ENCODE measurements at places on chromosomes 1 and 21. TPM values are rescaled to one million over a fixed set of nuclear protein-coding genes. Genes with fewer than 3 reads are reported as not detected.

DNA sequence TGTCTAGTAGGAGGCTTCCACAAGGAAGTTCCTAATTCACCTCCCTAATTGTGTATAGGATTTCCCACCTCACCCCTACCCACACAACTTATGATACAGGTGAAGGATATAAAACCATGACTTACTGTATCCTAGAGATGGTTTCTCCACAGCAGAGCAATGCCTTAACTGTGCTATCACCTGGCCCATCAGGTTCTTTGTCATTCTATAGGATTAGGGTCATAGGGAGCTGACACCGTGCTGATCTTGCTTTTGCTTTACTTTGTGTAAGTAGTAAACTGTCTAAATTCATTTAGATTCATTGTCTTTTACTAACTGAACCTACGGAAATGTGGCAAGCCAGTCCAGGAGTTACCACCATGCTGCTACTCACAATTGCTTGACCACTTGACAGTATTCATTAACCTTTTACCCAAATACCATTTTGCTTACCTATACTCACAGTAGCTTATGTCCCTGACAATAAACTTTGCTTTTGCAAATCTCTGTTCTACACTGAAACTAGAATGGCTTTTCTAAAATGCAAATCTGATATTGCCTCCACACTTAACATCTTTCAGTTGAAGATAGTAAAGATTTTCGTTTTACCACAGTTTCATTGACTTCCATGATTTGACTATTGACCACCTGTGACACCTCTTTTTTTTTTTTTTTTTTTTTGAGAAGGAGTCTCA, 147.6 kb downstream of the IFI44 start:
- H3K4me3 ChIP-seq, result no peak overlapping the region
- no peaks in the 10 kb centered on the region for H3K27me3 ChIP-seq
- no peak for DNase-seq

DNA sequence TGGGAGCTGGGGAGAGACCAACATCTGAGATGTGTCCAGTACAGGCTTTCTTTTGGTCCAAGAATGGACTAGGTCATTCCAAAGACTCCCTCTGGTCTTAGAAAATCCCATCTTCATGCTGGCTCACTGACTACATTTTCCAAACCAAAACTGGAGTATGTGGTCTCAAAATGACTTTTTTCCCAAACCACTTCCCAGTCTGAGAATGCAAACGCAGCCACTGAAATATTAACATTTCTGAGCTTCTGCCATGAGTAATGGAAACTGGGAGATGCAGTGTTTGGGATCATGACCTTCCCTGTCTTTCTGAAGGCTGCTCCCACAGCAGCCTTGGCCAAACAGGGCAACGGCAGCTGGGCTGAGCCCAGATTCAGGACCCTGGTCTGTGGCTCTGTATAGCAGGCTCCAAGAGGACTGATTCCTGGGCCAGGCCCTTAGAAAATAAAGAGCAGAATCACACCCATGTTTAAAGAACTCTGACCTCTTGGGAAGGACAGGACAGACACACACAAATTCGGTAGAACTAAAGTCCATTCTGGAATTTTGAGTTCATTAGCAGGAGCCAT, 62.1 kb upstream of the CNTN2 start:
- H3K27me3 ChIP-seq, result peaks cover 33% of the 10 kb centered on the region
- no peak overlapping the region for H3K4me3 ChIP-seq
- peak overlapping the region; percentile 37 for H3K27ac ChIP-seq
- H3K4me1 ChIP-seq, result no peaks in the 10 kb centered on the region
- no peak for DNase-seq

- DNase-seq, result no peak
- H3K4me3 ChIP-seq, result peak overlapping the region; percentile 86
- peaks cover 78% of the 10 kb centered on the region for H3K27me3 ChIP-seq
- peaks cover 32% of the 10 kb centered on the region for H3K4me1 ChIP-seq
- no peak overlapping the region for H3K27ac ChIP-seq
These were observed 926 bp downstream of the POU3F1 start for GRCh38 chr1:38045401-38046332.

BMP8B gene
- 0.33 TPM for total RNA-seq

KCNE1 gene
- 4.8 TPM for total RNA-seq

GRCh38 chr1:109669246-109669948, 1.5 kb downstream of the GSTM2 start:
- H3K4me3 ChIP-seq, result no peak overlapping the region
- H3K36me3 ChIP-seq, result peaks cover 15% of the 10 kb centered on the region
- peaks cover 21% of the 10 kb centered on the region for H3K4me1 ChIP-seq
- H3K27ac ChIP-seq, result no peak overlapping the region
- no peaks in the 10 kb centered on the region for H3K27me3 ChIP-seq

GRCh38 chr1:230172016-230172537, 105.0 kb downstream of the GALNT2 start:
- DNase-seq, result no peak
- H3K4me1 ChIP-seq, result peaks cover 36% of the 10 kb centered on the region
- H3K36me3 ChIP-seq, result no peaks in the 10 kb centered on the region
- no peaks in the 10 kb centered on the region for H3K27me3 ChIP-seq

DNA sequence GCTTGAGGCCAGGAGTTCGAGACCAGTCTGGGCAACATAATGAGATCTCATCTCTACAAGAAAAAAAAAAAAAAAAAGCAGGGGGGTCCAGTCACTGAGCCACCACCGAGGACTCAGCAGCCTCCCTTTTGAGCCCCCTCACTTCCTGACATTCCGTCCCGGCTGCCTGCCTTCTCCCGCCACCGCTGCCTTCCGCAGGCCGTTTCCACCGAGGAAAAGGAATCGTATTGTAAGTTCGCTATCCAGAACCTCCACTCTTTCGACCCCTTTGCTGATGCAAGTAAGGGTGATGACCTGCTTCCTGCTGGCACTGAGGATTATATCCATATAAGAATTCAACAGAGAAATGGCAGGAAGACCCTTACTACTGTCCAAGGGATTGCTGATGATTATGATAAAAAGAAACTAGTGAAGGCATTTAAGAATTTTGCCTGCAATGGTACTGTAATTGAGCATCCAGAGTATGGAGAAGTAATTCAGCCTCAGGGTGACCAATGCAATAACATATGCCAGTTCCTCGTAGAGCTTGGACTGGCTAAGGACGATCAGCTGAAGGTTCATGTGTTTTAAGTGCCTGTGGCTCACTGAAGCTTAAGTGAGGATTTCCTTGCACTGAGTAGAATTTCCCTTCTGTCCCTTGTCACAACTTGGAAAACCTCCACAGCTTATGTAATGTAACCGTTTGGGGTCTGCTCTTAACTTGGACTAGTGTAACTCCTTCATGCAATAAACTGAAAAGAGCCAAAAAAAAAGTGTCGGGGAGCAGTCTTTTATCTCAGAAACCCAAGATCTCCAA, 55.6 kb downstream of the GLUL start:
- no peak overlapping the region for H3K4me3 ChIP-seq
- DNase-seq, result no peak
- H3K27ac ChIP-seq, result no peak overlapping the region
- peaks cover 20% of the 10 kb centered on the region for H3K4me1 ChIP-seq

GRCh38 chr1:229349463-229350385, 6.9 kb upstream of the CCSAP start:
- H3K4me1 ChIP-seq, result no peaks in the 10 kb centered on the region
- H3K4me3 ChIP-seq, result no peak overlapping the region
- no peak for DNase-seq

DNA sequence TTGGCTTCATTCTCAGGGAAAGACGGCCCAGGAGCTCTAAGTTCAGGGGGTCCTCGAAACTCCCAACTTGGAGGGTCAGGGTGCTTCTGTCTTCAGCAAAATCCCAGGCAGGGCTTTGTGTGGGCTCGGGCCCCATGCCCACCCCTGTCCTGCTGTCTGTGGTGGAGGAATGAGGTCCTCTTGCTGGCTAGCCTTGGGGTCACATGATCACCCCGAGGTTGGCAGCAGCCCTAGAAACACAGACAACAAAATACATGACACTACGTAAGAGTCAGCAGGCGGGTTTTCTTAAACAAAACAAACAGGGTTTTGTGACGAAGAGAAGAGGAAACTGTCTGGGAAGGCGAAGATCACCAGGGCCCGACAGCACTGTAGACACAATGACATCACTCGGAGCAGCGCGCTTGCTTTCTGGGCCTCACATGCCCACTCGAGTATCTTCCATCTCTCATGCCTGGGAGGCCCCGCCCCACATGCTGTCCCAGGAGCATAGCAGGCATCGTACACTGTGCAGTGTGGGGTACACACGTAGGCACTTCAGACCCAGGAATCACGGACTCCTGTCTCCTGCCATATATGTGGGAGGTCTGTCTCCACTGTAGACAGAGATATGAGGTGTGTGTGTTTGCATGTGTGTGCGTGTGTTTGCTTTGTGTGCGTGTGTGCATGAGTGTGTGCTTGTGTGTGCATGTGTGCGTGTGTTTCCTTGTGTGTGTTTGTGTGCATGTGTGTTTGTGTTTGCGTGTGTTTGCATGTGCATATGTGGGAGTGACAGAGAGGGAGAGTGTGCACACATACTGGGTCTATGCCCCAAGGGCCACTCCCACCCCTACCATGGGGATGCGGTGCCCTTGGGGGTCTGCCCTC, 94.7 kb downstream of the SIK1 start:
- no peaks in the 10 kb centered on the region for H3K27me3 ChIP-seq
- no peaks in the 10 kb centered on the region for H3K36me3 ChIP-seq
- no peak overlapping the region for H3K4me3 ChIP-seq
- H3K4me1 ChIP-seq, result peaks cover 26% of the 10 kb centered on the region
- H3K27ac ChIP-seq, result no peak overlapping the region
- DNase-seq, result no peak

- H3K27me3 ChIP-seq, result no peaks in the 10 kb centered on the region
- peaks cover 3% of the 10 kb centered on the region for H3K4me1 ChIP-seq
- H3K27ac ChIP-seq, result no peak overlapping the region
These were observed 6.3 kb upstream of the TENT5C start for GRCh38 chr1:117599286-117600221.

ST6GALNAC5 gene
- 0.41 TPM for total RNA-seq

FAM89A gene
- 6.5 TPM for total RNA-seq

DNA sequence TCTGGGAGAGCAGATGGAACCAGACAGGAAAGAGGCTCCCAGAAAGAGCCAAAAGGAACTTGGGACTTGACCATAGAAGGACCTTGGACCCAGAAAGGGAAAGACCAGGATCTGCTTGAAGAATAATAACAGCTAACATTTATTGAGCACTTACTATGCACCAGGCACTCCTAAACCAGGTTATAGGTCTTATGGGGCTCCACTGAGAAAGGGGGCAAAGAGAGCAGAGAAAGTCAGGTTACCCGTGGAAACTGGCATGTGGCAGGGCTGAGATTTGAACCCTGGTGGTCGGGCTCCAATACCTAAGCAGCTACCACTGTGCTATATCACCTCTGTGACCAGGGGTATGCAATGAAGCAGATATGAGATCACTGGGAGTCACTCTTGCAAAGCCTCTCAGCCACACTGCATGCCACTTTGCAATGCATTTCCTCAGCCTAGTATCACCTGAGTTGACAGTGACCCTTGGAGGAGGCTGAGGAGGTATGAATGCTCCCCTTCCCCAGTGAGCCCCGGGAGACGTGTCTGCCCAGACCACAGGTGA, 37.8 kb downstream of the HSPG2 start:
- no peak for DNase-seq
- H3K27ac ChIP-seq, result peak overlapping the region; percentile 90
- H3K27me3 ChIP-seq, result no peaks in the 10 kb centered on the region
- peaks cover 25% of the 10 kb centered on the region for H3K36me3 ChIP-seq

AXDND1 gene
- total RNA-seq, result not detected

DNA sequence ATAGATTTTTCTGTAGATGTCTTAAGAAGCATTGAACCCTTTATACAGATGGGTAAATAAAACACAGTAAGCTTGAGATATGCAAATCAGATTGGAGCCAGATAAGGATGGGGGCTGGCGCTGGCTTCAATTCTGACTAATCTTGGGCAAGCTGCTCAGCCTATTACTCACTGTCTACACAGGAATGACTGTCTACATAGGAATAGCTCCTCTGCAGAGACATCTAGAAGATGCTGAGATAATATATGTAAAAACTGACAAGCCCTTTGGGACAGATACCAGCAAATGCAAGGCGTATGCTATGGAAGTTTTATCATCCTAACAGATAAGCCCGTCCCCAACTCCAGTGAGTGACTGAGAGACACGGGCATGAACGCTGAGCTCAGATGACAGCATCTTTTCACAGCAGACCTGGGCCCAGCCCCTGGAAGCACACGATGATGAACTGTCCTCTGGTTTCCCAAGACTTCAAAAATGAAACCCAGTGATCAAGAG, 1.7 kb downstream of the CLDN14 start:
- no peak overlapping the region for H3K27ac ChIP-seq
- H3K27me3 ChIP-seq, result no peaks in the 10 kb centered on the region
- H3K36me3 ChIP-seq, result no peaks in the 10 kb centered on the region
- H3K4me3 ChIP-seq, result no peak overlapping the region

- H3K4me1 ChIP-seq, result peaks cover 52% of the 10 kb centered on the region
- peak within 1 kb of the TSS; percentile 93 for H3K27ac ChIP-seq
- H3K36me3 ChIP-seq, result no peaks in the 10 kb centered on the region
- H3K27me3 ChIP-seq, result peaks cover 24% of the 10 kb centered on the region
- peak within 1 kb of the TSS; percentile 90 for H3K4me3 ChIP-seq
These were observed at the start of gene MARK1 for GRCh38 chr1:220527908-220528678. MARK1 (plus strand) TSS chr1:220528136; CDS start chr1:220528823, 687 bp downstream.

DNA sequence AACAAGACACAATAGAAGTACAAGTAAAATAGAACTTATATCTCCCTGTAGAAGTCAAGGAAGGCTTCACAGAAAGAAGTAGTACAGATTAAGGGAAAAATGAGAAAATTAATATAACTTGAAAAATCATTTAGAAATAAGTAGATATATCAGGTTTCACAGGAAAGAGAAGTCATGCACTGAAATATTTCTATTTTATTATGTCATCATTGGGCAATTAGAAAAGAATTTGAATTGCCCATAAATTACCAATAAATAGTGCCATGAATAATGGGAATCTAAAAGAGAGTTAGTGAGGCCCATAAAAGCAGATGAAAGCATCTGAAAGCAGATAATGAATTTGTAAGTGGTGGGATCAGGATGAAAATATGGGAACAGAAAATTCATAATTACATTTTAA, 1597.8 kb downstream of the PLA2G4A start:
- DNase-seq, result no peak
- H3K4me1 ChIP-seq, result no peaks in the 10 kb centered on the region
- no peaks in the 10 kb centered on the region for H3K36me3 ChIP-seq
- H3K27ac ChIP-seq, result no peak overlapping the region
- H3K4me3 ChIP-seq, result no peak overlapping the region
- H3K27me3 ChIP-seq, result no peaks in the 10 kb centered on the region

Measured in left ventricle myocardium inferior (tissue), 1 donor.